Transverse colon (tissue), 4 donors: ENCODE measurements at places on chromosomes 6 and 20. TPM values are rescaled to one million over a fixed set of nuclear protein-coding genes. Genes with fewer than 3 reads are reported as not detected.

Gene SH3BGRL2
- 177 TPM for total RNA-seq

Gene IL22RA2
- not detected for total RNA-seq

Gene TNXB
- 47.7 TPM for total RNA-seq

Gene LEMD2
- 159 TPM for total RNA-seq

Gene ZC2HC1B
- total RNA-seq, result not detected

Gene GGTLC1
- total RNA-seq, result not detected

- no peaks in the 10 kb centered on the region for H3K27me3 ChIP-seq
- H3K36me3 ChIP-seq, result no peaks in the 10 kb centered on the region
- no peak overlapping the region for H3K4me3 ChIP-seq
These were observed 202.7 kb upstream of the MARCKS start for GRCh38 chr6:113654396-113654795.

DNA sequence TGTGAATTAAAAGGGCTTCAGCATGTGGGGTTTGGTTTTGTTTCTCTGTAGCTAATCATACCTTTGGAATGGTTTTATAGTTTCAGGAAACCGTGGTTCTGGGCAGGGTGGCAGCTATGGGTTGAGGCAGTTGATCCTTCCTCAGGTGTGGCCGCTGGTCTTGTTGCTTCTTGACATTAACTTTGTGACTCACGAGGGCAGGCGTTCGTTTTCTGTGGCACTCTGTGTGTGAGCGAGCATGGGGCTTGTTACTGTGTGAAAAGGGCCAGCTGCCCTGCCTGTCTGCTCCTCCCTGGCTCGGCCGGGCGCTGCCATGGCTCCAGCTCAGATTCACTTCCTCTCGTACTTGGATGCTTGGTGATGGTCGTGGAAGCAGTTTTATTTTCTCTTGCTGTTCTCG, 16.2 kb downstream of the DNAJC5 start:
- H3K27me3 ChIP-seq, result no peaks in the 10 kb centered on the region
- no peak overlapping the region for H3K4me3 ChIP-seq
- DNase-seq, result peak; percentile 83

GRCh38 chr20:59121714-59122565, 41.7 kb upstream of the ZNF831 start:
- no peaks in the 10 kb centered on the region for H3K36me3 ChIP-seq
- no peak overlapping the region for H3K4me3 ChIP-seq
- peaks cover 4% of the 10 kb centered on the region for H3K27me3 ChIP-seq
- H3K27ac ChIP-seq, result peak overlapping the region; percentile 35

GRCh38 chr6:25007269-25007699, 71.5 kb upstream of the RIPOR2 start:
- H3K36me3 ChIP-seq, result no peaks in the 10 kb centered on the region
- DNase-seq, result no peak
- H3K27me3 ChIP-seq, result no peaks in the 10 kb centered on the region
- no peak overlapping the region for H3K4me3 ChIP-seq
- no peaks in the 10 kb centered on the region for H3K4me1 ChIP-seq

DNA sequence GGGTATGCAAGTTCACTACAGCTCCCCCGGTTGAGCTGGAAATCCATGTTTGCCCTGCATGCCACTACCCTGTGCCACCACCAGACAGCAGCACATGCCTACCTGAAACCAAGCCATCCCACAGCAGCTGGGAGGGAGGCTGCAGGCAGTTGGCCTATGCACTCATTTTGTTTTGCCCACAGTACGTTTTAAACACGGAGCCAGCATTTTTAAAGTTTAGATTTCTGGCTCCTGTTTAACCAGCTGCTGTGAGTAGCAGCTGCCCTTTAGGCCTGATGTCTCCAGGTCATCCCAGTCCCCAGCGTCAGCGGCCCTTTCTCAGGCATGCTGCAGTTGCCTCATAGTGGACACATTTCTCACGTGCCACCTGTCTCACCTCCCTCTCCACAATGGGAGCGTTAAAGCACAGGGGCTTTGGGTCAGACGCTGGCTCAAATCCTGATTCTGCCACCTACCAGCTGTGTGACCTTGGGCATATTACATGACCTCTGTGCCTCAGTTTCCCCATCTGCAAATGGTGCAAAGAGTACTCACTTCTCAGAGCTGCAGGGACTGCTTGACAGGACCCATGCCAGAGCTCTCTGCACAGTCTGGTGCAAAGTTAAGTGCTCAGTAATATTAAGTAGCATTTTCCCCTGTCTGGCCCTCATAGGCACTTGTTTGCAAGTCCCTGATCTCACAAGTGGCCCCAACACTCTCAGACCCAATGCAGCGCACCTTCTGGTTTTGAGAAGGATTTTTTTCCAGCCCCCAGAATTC, 8.2 kb upstream of the UBE2V1 start:
- peaks cover 3% of the 10 kb centered on the region for H3K4me1 ChIP-seq
- H3K36me3 ChIP-seq, result no peaks in the 10 kb centered on the region
- H3K27ac ChIP-seq, result peak overlapping the region; percentile 2
- no peak overlapping the region for H3K4me3 ChIP-seq
- peak; percentile 75 for DNase-seq

GRCh38 chr6:168283686-168284025, 35.9 kb downstream of the DACT2 start:
- no peak for DNase-seq
- no peaks in the 10 kb centered on the region for H3K36me3 ChIP-seq
- H3K4me3 ChIP-seq, result no peak overlapping the region
- H3K27ac ChIP-seq, result no peak overlapping the region

GRCh38 chr6:43773050-43773979, 3.3 kb downstream of the VEGFA start:
- peak overlapping the region; percentile 79 for H3K4me3 ChIP-seq
- H3K27me3 ChIP-seq, result no peaks in the 10 kb centered on the region
- H3K36me3 ChIP-seq, result no peaks in the 10 kb centered on the region

DNA sequence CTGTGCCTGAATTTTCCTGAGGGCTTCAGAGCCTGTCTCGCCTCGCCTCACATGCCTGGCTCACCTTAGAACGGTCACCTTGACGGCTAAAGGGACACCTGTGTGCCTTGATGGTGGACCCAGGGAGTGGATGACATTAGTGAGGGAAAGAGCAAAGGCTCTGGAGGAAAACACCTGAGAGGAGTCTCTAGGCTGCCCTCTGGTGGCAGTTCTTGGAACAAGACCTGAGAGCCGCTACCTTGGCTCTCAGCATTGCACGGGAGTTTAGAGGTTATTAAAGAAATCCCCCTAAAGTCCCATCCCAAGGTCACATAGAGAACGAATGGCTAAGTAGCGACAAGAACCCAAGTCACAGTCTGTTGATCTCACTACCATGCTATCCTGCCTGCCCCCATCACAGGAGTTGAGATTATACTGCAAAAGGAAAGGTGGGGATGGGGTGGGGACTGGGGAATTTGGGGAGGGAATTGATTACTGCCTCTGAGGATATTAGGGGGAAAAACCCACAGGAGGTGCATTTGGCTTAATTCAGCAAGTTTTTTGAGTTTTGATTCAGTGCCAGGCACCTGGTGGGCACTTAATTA, 7.9 kb upstream of the CDSN start:
- peak; percentile 80 for DNase-seq
- no peak overlapping the region for H3K27ac ChIP-seq
- H3K36me3 ChIP-seq, result no peaks in the 10 kb centered on the region
- H3K27me3 ChIP-seq, result no peaks in the 10 kb centered on the region
- no peak overlapping the region for H3K4me3 ChIP-seq
- no peaks in the 10 kb centered on the region for H3K4me1 ChIP-seq

- no peak for DNase-seq
- H3K27ac ChIP-seq, result no peak overlapping the region
- H3K36me3 ChIP-seq, result no peaks in the 10 kb centered on the region
- peaks cover 3% of the 10 kb centered on the region for H3K27me3 ChIP-seq
- no peak overlapping the region for H3K4me3 ChIP-seq
- H3K4me1 ChIP-seq, result peaks cover 11% of the 10 kb centered on the region
These were observed 28.5 kb downstream of the SF3B5 start for GRCh38 chr6:144066741-144067484.

DNA sequence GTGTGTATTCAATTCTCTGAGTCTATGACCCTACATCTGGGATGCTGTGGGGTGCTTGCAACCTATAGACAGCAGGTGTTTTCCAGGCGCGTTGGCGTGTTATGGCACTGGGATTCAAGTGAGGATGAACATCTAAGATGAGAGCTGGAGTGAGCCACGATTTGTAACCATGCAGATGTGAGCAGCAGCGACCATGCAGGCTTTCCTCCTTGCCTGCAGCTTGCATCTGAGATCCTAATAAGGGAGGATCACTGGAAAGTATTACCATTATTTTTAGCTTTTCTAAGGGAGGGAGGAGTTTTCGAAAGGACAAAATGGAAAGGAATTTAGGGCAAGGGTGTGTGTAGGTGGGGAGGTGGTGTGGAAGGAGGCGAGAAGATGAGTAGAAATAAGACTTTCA, 216.7 kb downstream of the ATXN1 start:
- no peaks in the 10 kb centered on the region for H3K36me3 ChIP-seq
- no peaks in the 10 kb centered on the region for H3K4me1 ChIP-seq
- DNase-seq, result no peak

GRCh38 chr6:87824958-87825491, 123.0 kb upstream of the AKIRIN2 start:
- no peaks in the 10 kb centered on the region for H3K27me3 ChIP-seq
- no peak for DNase-seq
- H3K36me3 ChIP-seq, result no peaks in the 10 kb centered on the region
- no peak overlapping the region for H3K27ac ChIP-seq
- H3K4me1 ChIP-seq, result no peaks in the 10 kb centered on the region

DNA sequence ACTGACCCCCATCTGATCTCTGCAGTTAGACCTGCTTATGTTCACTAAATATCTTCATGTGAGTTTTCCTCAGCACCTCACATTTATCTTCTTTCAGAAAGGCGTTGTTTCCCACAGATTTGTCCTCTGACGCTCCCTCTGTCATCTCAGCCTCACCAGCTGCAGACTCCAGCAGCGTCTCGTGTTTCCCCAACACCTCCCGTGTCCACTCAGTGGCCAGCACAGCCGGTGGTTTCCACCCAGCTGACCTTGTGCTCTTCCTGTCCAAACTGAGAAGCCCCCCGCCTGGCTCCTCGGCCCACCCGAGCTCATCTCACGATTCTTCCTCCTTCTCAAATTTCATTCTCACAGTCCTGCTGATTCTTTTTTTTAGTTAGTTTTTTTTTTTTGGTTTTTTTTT, 12.5 kb downstream of the ERMARD start:
- H3K27ac ChIP-seq, result no peak overlapping the region
- H3K4me3 ChIP-seq, result no peak overlapping the region
- no peaks in the 10 kb centered on the region for H3K4me1 ChIP-seq
- H3K36me3 ChIP-seq, result no peaks in the 10 kb centered on the region

DNA sequence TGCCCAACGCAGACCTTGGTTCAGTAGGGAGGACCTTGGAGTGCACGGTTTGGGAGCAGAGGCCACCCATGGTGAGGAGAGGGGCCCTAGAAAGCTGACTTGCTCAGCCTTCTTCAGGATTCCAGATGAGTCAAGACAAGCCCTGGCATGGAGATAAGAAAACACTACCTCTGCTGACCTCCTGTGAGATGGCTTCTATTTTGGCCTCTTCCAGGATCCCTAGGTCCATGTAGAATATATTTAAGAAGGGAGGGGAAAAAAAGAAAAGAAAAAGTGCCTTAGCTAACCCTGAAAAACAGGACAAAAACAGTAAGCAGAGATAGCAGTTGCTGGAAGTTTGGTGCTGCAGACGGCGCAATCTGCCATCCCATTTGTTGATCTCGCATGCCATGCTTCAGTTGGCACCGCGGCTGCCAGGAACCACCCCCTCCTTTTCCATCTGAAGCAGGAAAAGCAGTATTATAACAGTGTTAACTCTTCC, 100.0 kb downstream of the ARMC2 start:
- H3K27ac ChIP-seq, result peak overlapping the region; percentile 86
- H3K4me1 ChIP-seq, result peaks cover 33% of the 10 kb centered on the region
- H3K27me3 ChIP-seq, result no peaks in the 10 kb centered on the region
- H3K4me3 ChIP-seq, result no peak overlapping the region

DNA sequence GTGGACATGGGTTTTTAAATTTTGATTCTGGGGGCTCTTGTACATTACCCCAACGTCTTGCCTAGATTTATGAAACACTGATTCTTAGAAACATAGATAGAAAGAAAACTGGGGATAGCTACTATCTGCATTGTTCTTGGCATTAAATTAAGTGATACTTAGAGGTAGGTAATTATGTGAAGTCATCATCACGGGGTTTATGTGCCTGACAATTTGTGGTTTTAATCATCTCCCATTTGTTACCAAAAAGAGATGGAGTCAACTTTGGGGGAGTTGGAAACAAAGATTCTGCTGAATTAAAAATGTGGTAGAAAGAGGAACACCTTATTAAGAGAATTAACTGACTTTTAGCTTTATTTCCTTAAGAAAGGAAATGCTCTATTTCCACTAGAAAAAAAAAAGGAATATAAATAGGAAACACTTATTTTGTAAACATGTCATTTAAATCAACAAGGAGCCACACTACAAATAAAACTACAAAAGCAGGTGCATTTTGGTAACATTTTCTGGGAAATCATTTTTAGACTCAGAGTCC, 5.6 kb downstream of the TNFAIP3 start:
- no peak for DNase-seq
- H3K27me3 ChIP-seq, result no peaks in the 10 kb centered on the region
- peaks cover 46% of the 10 kb centered on the region for H3K4me1 ChIP-seq

GRCh38 chr6:15501826-15502445, 160.9 kb downstream of the DTNBP1 start:
- H3K27ac ChIP-seq, result no peak overlapping the region
- peak; percentile 18 for DNase-seq
- H3K4me1 ChIP-seq, result peaks cover 8% of the 10 kb centered on the region
- H3K4me3 ChIP-seq, result no peak overlapping the region

- no peaks in the 10 kb centered on the region for H3K36me3 ChIP-seq
- no peaks in the 10 kb centered on the region for H3K27me3 ChIP-seq
- H3K27ac ChIP-seq, result no peak overlapping the region
- no peak for DNase-seq
- no peak overlapping the region for H3K4me3 ChIP-seq
These were observed 219.8 kb downstream of the ZDHHC14 start for GRCh38 chr6:157600807-157601206.

DNA sequence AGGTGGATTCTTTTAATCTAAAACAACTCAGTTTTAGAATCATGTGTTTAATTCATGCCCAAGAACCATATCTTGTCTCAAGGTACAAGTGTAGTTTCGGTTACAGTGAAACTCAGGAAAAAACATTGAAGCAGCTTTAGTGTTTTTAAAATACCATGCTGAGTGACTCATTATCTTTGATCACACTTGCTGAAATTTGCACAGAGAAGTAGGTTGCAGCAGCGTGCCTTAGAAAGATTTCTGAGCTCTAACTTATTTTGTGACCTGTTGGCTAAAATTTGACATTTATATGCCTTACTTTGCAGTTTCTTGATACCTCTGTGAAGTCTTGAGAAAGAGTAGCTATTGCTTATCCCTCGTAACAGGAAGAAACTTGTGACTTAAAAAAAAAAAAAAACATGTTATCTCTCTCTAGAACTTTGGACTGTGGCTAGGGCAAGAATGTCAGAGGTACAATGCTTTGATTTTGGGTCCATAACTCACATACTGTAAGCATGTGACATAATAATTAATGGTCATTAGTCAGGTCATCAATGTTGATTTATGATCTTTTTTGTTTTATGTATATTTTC, 34.5 kb upstream of the FUCA2 start:
- H3K27ac ChIP-seq, result peak overlapping the region; percentile 14
- DNase-seq, result no peak
- H3K4me1 ChIP-seq, result peaks cover 15% of the 10 kb centered on the region
- H3K36me3 ChIP-seq, result no peaks in the 10 kb centered on the region
